Mucosa of descending colon (tissue), 3 donors: ENCODE measurements at places on chromosomes 2 and 18. TPM values are rescaled to one million over a fixed set of nuclear protein-coding genes. Genes with fewer than 3 reads are reported as not detected.

CDH19 gene
- total RNA-seq: 2.2 TPM

ABCG5 gene
- total RNA-seq: not detected

PLEKHA3 gene
- 26.3 TPM for total RNA-seq

- DNase-seq: no peak
These were observed 73.1 kb upstream of the CXCR4 start for GRCh38 chr2:136191041-136191440.
